Natural killer cell (primary cell): ENCODE measurements at places on chromosomes 2 and 18. TPM values are rescaled to one million over a fixed set of nuclear protein-coding genes. Genes with fewer than 3 reads are reported as not detected.

- DNase-seq, result no peak
Measured at GRCh38 chr2:25744055-25744454, 70.7 kb upstream of the DTNB start.

GRCh38 chr2:202360646-202361045, 15.5 kb upstream of the BMPR2 start:
- DNase-seq, result no peak

The MRO gene
- not detected for total RNA-seq

- DNase-seq, result no peak
Measured at GRCh38 chr2:71277536-71278103, 50.7 kb upstream of the PAIP2B start.

GRCh38 chr2:67210430-67210829, 186.7 kb upstream of the ETAA1 start:
- DNase-seq, result no peak

DNA sequence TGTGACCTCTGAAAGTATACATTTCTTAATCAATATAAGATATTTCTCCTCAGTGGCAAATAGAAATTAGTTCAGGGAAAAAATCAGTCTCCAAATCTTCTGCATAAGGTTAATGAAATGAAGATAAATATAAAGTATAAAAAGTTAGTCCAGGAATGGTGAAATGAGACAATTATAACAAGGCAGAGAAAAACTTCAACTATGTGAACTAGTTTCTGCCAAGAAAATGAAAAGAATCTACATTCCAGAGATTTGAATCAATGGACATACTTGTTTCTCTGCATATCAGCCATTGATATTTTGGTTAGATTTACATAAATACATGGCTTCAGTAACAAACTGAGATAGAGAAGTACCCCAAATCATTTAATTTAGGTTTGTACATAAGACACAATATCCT, 249.0 kb downstream of the EXOC6B start:
- no peak for DNase-seq

DNA sequence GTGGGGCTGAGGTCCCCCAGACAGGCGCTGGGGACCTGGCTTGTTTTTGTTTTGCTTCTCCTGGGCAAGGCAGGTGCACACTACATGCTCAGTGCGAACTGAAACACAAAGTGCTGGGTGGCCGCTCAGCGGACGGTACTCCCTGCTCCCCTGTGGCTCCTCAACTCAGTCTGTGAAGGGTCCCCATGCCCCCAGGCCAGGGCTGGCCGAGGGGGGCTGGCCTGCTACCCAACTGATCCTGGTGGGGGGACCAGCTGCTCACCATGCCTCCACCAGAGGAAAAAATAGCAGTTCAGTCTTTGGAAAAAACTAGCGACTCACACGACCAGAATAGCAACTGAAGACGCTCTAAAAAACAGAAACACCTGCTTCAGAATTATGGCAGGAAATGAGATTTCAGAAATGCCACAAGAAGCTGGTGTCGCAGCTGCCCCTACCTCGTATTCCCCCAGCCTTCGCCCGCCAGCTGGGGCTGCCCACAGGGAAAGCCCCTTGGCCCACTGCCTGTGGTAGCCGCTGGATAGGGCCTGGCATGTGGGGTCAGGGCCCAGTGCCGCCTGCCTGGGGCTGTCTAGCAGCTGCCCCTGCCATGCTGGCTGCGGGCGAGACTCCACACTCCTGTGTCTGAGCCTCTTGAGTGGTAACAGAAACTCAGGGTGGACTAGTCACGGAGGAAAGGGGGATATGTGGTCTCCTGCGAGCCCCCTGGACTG, 43.7 kb downstream of the MEX3C start:
- DNase-seq, result peak; percentile 74

- no peak for DNase-seq
Measured at GRCh38 chr2:173164396-173164795, 88.8 kb downstream of the MAP3K20 start.

GRCh38 chr2:146004462-146004861, 1484.5 kb upstream of the ZEB2 start:
- no peak for DNase-seq

DNA sequence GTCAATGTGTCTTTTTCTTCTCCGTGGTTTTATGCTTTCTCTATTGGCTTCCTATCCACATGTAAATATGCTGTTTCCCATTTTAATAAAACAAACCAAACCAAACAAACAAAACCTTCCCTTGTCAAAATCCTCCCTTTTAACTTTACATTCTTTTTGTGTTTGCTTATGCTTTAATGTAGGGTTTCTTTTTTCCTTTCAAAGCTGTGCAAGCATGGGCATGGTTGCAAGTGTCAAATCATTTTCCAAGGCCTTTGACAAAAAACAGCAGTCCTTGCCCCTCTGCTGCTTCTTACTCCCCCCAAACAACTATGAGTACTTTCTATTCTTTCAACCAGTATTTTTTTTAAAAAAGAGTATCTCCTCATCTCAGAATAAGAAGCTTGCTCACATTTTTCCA, 66.0 kb upstream of the ACYP2 start:
- DNase-seq, result no peak

- no peak for DNase-seq
Measured at GRCh38 chr2:80105015-80105640, 199.4 kb downstream of the LRRTM1 start.

DNA sequence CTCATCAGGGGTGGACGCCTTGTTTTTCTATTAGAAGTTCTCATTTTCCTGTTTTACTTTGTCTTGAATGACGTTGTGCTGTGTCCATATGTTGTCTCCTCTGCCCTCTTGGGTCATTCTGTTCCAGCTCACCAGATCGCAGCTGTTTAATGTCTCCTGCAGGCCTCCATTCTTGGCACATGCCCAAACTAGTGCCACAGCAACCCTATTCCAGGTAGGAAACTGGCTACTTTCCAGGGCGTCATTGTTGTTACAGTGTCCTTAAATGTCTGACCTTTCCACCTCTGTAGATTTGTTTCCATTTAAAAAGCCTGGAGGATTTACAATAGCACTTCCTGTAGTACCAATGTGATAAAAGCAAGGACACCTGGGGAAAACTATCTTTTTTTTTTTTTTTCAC, 500.7 kb downstream of the METTL4 start:
- no peak for DNase-seq

The HOXD12 gene
- total RNA-seq, result not detected

The ANKRD30B gene
- total RNA-seq, result not detected

- no peak for DNase-seq
Measured at GRCh38 chr2:193482557-193482956, 1287.8 kb upstream of the TMEFF2 start.

- DNase-seq, result no peak
Measured at GRCh38 chr2:48369971-48370370, 160.0 kb upstream of the STON1 start.

DNA sequence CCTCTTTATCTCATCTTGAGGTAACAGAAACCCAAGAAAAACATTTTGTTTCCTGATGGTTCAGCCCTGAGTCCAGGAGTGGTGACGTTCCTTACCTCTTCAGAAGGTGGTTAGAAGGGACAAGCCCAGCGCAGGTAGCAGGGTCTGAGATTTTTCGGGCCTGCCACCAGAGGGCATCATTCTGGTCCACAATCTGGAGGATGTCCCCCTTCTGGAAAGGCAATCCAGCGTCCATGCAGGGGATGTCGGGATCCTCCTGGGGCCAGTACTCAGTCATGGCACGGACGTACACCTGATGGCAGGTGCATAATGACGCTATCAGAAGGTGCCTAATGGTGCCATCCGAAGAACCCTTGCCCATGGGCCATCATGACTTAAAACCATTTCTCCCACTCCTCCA, 17.7 kb downstream of the MPP4 start:
- no peak for DNase-seq

- no peak for DNase-seq
Measured at GRCh38 chr2:55156984-55157383, 75.1 kb downstream of the CLHC1 start.

The C2orf80 gene
- not detected for total RNA-seq

DNA sequence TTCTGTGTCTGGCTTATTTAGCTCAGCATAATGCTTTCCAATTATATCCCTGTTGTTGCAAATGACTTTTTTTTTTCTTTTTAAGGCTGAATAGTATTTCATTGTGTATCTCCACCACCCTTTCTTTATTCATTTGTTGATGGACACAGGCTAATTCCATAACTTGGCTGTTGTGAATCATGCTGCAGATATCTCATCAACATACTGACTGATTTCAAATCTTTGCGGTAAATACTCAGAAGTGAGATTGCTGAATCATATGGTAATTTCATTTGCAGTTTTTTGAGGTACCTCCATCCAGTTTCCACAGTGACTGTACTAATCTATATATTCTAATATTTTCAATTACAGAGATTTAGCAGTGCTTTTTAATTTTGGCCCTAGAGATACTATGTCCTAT, 266.2 kb downstream of the TMX3 start:
- no peak for DNase-seq

GRCh38 chr18:68623342-68623741, 91.6 kb downstream of the TMX3 start:
- no peak for DNase-seq

The CSRNP3 gene
- not detected for total RNA-seq

DNA sequence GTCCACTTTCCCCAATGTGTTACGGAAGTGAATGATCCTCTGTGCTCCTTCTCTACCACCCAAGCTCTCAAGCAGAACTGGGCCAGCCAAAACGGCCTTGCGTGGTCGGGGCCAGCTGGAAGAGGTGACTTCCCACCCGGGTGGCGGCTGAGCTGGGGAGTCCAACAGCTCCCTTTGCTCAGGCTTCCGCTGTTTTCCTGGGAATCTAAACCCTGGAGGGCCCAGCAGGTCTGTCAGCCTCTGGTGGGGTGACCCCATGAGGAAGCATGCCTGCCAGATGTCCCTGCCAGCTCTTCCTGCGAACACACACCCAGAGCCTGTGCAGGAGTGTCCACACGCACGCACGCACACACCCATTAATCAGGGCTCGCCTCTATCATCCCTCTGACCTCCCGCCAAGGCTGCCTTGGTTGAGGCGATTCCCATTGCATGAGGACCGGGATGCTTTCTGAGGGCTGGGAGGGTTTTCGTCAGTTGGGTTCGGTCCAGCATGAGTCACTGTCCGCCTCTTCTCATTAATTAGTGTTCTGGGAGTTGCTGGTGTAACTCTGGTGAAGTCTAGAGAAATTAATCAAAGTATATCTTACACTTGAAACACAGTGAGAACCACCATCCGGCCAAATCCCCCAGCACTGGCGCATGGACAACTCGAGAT, 90.6 kb downstream of the TWIST2 start:
- DNase-seq, result no peak

GRCh38 chr2:222792001-222792611, 68.7 kb upstream of the ACSL3 start:
- no peak for DNase-seq

GRCh38 chr18:12625241-12625640, 32.7 kb downstream of the SPIRE1 start:
- DNase-seq, result no peak

GRCh38 chr2:67899187-67899586, 163.6 kb downstream of the C1D start:
- no peak for DNase-seq
